ENCODE measurements at places on chromosomes 2 and 18.
A peak's percentile ranks its signal among the peaks of the same experiment; 100 is the strongest.

DNA sequence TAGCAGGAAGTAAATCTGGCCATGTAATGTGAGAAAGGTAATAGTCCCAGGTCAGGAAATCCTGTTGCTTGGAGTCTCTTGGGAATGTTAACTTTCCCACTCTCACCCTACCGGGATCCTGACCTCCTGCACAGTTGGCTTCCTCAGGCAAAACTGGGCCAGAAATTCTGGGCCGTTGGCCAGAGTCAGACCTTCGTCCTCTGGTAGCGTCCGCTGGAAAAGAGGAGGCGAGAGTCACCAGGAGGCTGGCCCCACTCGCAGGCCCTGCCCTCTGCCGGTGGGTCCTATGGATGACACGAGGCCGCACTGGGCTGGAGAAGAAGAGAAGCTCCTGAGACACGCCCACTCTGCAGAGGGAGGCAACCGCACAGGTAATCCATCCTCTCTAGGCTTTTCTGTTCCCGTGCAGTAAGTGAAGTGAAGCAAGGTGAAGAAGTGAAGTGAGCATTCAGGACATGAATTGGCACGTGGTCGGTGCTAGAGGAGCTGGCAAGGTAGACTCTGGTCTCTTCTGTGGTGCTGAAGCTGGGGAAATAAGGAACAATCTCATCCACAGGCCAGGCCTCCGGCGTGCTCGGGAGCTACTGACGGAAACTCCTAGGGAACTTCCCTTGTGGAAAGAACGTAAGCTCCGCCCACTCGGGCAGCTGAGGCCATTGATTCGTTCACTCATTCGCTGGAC is 182.7 kb upstream of the GLI2 start:
- no peak for DNase-seq

- peak; percentile 13 for DNase-seq
These were observed 19.6 kb upstream of the KCNG3 start for GRCh38 chr2:42513252-42513918.

- no peak for DNase-seq
These were observed 5.9 kb downstream of the MBOAT2 start for GRCh38 chr2:8997631-8998030.

GRCh38 chr2:12642332-12642731 is 74.4 kb upstream of the TRIB2 start:
- DNase-seq, result no peak

DNA sequence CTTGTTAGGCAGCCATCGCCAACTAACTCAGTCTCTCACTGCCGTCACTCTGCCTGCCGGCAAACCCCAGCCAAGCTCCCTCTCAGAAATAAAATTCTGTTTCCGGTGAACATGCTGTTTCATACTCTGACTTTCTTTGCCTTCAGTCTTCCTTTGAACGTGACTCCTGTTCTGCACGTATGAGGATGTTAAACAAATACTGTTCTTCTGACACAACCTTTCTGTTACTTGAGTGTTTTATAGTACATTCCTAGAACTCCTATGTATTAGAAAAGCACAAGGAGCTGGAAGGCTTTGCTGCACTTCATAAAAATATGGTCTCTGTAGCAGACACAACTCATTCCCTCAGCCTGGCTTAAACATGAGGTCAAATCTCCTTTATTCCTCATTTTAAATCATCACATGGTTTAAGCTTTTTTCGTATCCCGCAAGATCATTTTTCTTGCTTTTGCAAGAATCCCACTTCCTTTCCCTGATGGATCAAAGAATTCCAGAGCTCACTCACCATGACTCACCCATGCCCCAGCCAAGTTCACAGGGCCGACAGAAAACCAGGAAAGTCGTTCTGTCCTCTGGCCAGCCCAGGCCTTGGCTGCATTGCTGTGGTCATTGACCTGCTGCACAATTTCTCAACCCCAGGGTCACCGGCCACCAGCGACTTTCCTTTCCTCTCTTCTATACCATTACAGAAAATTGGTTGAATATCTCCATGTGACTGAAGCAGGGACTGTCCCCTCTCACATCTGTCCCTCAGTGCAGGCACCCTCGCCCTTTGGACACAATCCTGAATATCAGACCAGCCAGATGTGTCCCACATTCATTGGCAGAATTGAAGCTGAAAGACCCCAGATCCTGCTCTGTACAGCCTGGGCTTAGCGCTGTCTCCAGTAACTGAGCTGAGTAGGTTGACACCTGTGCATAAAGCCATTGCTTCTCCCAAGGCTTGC is 183.1 kb upstream of the ARL4C start:
- no peak for DNase-seq

- DNase-seq, result no peak
These were observed 83.9 kb upstream of the REV1 start for GRCh38 chr2:99573634-99574251.

DNA sequence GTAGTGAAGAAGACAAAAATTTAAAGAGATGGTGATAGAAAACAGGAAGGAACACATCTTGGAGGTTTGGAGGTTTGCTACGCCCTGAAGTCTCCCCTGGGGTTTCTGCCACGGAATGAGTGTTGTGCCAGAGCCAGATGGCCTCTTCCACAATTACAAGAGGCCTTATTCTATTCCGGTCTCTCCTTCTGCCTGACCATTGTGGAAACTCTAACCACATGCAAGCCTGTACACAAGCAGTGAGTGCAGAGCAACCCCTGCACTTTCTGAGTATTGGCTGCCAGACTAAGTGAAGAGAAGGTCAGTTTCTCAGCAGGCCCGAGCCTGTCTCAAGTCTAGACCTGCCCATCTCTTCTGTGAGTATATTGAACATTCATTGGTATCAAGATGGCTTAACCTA is 22.7 kb upstream of the MYO1B start:
- DNase-seq, result no peak

DNA sequence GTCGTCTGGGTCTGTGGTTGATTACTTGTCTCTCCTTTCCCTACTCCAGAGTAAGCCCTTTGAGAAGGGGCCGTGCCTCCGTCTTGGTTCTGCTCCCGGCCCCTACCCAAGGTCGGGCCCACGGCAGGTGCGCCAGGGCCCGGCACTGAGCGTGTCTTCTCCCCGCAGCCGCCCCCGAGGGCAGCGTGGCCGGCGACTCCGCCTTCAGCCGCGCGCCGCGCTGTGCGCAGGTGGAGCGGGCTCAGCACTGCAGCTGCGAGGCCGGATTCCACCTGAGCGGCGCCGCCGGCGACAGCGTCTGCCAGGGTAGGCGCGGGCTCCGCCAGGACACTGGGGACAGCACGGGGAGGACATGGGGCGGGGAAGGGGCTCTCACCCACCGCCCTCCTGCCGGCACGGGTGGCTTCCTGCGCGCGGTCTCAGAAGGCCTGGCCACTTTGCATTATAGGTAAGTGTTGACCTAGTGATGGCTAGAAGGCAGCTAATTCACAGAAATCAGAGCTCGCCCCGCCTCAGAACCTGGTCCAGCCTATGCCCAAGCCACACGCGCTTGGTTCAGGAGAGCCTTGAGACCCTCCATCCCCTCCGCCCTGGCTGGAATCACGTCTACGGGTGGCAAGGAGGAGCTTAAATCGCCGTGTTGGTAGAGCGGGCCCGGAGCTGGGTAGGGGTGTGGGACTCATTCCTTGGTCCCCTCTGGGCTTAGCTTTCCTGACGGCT is 43.5 kb downstream of the FBLN7 start:
- DNase-seq, result no peak

DNA sequence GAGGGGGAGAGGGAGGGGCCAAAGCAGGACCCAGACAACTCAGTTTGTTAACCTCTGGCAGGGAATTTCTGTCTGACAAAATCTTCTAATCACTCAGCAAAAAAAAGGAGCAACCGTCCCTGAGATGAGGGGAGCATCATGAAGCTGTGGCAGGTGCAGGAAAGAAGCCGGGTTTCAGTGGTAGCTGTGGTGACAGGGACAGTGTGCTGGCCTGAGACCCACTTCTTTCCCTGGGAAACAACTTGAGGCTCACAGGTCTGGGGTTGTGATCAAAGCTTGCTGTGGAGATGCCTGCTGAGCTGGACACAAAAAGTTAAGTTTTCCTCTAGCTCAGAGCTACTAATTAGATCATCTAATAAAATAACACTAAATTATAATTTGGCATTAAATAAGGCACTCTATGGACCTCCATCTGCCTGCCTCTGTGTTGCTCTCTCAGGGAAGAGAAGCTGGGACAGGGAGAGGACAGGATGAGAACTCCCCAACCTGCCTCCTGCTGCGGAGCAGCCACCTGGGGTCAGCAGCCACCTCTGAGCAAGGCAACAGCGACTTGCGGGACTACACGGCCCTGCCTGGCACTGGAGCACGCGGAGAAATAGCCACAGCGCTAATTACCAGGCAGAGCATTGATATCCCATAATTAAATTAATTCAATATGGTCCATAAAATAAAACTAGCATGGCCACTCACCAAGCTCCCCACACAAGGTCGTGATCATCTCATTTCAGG is 104.6 kb upstream of the TEX51 start:
- DNase-seq, result no peak

DNA sequence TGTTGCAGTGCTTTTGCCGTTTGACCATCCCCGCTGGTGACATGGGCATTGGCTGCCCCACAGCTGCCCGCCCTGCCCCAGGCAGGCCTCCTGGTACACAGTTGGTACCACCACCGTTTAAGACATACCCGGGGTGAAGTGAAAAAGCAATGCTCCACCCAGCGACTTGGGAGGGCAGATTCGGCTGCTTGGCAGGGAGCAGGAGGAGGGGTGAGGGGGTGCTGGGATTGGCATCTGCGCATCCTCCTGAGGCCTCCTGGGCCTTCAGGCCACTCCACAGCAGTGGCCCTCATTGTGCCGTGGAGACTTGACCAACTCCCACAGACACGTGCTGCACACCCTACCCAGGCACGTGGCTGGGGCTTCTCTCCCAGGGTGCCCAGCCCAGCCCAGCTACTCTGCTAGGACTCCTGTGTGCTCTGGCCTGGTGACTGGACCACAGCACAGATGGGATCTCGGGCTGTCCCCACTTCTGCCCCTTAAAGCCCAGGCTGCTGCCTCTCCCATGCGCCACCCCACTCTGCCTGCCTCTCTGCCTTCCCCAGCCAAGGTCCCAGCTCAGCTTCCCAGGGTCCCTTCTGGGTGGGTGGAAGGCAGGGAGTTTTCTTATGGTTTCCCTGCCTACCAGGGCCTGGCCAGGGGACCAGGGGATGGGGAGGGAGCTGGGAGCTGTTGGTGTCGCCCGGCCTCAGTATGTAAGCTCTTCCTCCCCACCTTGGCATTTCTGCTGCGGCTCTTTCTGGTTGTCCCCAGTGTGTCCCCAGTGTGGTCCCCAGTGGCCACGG is 157.0 kb upstream of the HS6ST1 start:
- no peak for DNase-seq

DNA sequence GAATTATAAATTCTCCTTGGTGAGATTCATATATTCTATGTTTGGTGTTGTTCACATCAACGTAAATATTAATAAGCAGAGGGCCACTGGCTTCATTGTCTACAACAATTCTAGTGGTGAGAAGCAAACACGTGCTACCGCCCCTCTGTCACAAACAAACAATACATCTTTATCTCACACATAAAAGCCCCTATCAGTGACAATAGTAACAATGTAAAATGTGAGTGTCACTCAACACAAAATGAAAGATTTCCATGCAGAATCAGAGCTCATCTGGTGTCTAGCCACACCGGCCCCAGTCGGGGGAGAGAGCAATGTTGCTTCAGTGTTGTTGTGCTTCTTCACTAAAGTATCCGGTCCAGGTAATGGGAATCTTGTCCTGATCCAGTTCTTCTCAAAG is 932.6 kb downstream of the SOCS6 start:
- DNase-seq, result no peak

DNA sequence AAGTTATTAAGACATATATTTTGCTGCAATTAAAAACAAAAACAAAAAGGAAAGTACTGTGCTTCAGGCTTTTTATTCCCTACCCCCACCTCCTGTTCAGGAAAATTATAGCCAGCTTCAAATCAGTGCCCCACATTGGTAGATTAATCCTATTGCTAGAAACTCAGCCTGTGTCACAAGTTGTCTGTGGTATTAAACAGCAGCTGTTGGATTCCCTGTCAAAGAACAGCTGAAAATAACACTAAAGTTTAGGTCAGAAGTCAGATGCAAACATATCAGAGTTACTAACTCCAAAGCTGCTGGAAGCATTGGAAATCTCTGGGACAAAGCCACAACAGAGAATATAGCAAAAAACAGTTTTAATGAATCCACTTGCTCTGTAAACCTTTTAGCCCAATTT is 818 bp upstream of the CCDC141 start:
- DNase-seq, result no peak

DNA sequence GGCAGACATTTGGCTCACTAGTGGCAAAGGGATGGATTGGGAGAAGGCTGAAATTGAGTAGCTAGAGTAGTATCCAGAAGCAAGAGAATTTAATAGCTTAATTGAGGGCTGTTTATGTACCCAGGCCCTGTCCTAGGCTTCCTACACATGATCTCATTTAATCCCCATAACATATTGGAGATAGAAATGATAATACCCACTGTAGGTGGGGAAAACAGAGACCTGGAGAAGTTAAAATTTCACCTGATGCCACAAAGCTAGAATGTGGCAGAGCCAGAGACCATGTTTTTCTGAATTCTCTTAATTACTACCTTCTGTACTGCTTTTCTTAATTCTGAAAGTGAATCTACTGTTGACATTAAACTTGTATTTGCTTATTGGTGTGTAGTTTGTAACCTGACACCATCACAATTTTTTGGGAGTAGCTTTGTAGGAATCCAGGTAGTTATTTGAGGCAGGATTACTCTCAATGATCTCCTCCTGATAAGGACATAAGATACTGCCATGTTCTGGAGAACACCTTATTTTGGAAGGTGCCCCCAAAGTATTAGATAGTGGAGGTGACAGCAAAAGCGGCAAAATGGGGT is 42.2 kb downstream of the RAB10 start:
- no peak for DNase-seq

DNA sequence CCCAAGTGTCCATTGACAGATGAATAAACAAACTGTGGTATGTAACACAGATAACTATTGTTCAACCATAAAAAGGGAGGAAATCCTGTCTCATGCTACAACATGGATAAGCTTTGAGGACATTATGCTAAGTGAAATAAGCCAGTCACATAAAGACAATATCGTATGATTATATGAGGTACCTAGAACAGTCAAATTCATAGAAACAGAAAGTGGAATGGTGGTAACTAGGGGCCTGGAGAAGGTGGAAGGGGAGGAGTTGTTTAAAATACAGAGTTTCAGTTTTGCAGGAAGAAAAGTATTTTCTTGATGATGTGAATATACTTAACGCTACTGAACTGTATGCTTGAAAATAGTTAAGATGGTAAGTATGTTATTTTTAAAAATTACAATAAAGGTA is 304.6 kb upstream of the CXCR4 start:
- DNase-seq, result no peak

DNA sequence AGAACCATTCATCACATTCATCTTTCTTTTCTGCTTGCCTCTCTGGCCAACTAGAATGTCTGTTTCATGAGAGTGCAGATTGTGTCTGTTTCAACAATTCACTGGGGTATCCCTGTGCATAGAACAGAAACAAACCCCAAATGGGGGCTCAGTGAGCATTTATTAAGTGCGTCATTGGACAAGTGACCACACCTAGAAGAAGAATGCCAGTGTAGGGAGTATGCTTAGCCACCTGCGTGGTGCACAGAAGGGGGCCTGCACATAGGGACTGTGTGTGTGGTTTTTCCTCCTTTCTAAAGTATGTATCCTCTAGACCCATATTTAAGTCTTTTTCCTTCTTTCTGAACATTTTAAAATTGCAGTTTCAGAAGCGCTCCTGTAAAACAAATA is 255.9 kb downstream of the AGAP1 start:
- DNase-seq, result no peak

- DNase-seq, result no peak
These were observed 86.0 kb upstream of the ITGA4 start for GRCh38 chr2:181371195-181371594.

- DNase-seq, result no peak
These were observed 323.2 kb upstream of the THSD7B start for GRCh38 chr2:136441979-136442714.

- no peak for DNase-seq
These were observed 5.6 kb upstream of the RUFY4 start for GRCh38 chr2:218063486-218063885.

- DNase-seq, result no peak
These were observed 187.4 kb upstream of the SLC8A1 start for GRCh38 chr2:40639320-40639719.

Measured in GM12864 (cell line).